Astrocyte of the cerebellum (primary cell): ENCODE measurements at places on chromosomes 4 and X.

DNA sequence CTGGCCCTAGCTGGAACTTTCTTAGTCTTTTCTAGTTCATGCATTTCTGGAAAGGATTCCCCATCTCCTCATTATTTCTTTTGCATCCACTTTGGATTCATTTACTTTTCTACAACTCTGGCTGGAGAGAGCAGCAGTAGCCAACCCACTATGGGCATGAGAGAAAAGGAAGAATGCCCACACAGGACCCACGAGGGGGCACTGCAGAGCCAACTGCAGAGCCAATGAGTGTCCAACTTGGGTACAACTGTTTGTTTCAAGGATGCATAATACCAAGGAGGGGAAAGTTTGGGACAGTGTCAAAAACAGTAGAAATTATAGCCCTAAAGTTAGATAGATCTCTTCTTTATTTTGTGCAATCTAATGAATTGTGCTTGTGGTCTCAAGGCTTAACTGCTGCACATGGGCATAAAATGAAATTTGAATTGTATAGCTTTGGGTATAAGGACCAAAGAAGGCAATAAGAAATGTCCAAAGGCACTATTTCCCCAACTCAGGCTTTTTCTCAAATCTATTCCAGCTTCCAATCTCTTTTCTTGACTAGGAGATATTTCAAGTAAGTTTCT lies 230.6 kb downstream of the NSUN7 start:
- no peak for DNase-seq

- DNase-seq = peak; percentile 79
Observed at GRCh38 chr4:140703463-140703862, 52.7 kb downstream of the TBC1D9 start.

DNA sequence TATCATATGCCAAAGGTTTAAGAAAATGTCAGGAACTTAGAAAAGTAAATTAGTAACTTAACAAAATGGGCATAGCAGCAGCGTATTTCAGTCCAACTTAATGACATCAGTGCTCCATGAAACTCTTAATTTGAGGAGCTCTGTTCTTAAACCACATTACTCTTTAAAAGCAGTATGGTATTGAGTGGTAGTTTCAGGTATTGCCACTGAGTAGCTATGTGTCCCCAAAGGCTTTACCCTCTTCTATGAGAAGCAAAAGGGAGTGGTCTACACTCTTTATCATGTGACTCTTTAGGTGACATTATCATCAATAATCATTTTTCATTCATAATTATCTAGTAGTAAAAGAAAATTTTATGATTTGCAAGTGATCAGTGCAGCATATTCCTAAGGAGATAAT lies 158.3 kb downstream of the STIM2 start:
- DNase-seq = no peak

GRCh38 chr4:186999686-187000085 lies 276.0 kb upstream of the FAT1 start:
- no peak for DNase-seq

DNA sequence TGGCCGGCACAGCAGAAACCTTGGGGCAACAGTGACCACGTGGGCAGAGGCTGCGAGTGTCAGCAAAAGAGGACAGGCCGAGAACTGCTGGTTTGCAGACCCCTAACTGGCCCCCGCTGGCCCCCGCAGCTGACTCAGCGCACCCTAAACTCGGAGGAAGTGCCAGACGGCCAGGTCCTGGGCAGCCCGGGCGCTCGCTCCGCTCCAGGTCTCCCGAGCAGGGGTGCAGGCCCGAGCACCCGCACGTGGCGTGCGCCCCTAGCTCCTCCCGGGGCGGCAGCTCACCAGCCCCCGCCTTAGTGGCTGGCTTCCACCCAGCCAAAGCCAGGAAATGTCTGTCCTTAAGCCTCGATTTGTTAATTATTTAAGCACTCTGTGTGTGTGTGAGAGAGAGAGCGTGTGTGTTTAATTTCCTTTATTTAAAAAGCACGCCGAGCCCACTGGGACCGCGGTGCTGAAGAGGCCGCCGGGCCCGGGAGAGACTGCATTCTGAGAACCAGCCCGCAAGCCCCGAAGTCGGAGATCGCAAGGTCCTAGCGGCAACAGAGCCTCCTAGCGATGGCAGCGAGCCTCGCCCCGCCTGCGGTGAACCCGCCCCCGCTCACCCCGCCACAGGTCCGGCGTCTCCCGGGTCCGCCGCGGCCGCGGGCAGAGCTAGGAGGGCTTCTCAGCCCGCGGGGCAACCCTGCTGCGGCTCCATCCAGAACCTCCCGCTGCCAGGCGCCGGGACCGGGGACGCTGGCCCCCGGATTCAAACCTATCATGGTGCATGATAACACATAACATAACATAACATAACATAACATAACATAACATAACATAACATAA lies 45.9 kb upstream of the CDKN2AIP start:
- peak; percentile 23 for DNase-seq

GRCh38 chr4:17194586-17194985 lies 296.1 kb upstream of the LDB2 start:
- DNase-seq = no peak

DNA sequence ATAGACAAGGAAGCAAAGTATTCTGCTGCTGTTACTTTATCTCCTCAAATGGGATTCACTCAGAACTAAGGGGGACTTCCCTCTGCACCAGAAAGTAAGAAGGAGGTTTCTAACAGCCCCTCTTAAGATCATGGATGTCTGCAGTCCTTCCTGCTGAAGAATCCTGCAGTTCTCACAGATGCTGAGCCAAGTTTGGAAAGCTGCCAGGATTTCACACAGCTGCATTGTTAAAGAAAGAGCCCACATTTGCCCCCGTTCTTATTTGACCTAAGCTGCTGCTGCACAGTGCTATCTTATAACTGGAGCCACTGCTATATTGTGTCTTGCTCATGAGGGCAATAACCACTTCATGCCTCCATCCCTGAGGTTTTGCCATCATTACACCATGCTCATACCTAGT lies 81.1 kb downstream of the FAAH2 start:
- DNase-seq = no peak

- DNase-seq = no peak
Observed at GRCh38 chr4:5968246-5968645, 50.0 kb downstream of the C4orf50 start.

- no peak for DNase-seq
Observed at GRCh38 chrX:118723376-118723775, 4.0 kb upstream of the IL13RA1 start.

- no peak for DNase-seq
Observed at GRCh38 chr4:168131196-168131595, 38.9 kb downstream of the ANXA10 start.

GRCh38 chr4:19478791-19479190 lies 772.9 kb upstream of the SLIT2 start:
- DNase-seq = peak; percentile 4

DNA sequence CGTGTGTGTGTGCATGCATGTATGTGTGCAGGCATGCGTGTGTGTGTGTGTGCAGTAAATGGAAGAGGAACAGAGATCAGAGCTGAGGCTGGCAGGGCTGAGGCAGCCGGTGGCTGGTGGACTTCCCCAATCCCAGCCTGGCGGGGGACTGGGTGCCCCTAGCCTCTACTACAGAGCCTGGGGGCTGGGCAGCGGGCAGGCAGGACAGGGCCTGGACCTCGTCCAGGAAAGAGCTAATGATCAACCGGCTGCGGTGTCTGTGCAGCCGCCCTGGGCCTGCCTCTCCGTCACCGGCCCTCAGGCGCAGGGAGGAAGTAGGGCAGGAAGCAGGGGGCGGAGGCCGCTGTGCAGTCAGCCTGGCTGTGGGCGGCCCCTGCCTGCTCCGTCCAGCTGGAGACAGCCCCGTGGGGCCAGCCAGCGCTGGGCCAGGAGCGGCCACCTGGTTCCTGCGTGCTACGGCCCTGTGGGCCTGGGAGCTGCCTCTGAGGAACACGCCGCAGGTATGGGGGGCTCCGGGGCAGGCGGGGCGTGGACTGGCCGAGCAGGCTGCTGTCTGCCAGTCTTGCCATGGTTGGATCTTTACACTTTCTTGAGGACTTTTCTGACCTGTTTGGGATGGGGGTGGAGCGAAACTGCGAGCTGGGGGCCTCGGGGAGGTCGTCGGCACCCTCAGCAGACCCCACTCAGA lies at the start of gene SH3TC1:
Gene SH3TC1, plus strand, starts transcription at position 385 of the 688 bp plus-strand sequence. CDS start 5,905 bp downstream, outside the sequence.
- no peak for DNase-seq

- DNase-seq = no peak
Observed at GRCh38 chrX:42017971-42018370, 94.6 kb upstream of the CASK start.

DNA sequence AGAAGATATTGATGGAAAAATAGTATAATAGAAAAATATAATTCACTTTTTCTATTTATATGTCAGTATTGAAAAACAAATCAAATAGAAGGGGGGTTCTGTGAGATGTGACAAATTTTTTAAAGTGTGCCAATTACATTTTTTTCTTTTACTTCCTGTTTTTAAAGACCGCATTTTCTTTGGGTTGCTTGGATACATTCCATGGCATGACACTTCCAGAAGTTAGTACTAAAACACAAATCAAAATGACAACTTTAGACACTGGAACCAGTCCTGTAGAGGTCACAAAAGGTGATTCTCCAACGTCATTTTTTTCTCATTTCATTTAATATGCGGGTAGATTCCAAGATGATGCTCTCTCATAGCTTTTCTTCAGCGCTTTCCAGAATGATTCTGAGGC lies 116.2 kb upstream of the GNPDA2 start:
- DNase-seq = no peak

DNA sequence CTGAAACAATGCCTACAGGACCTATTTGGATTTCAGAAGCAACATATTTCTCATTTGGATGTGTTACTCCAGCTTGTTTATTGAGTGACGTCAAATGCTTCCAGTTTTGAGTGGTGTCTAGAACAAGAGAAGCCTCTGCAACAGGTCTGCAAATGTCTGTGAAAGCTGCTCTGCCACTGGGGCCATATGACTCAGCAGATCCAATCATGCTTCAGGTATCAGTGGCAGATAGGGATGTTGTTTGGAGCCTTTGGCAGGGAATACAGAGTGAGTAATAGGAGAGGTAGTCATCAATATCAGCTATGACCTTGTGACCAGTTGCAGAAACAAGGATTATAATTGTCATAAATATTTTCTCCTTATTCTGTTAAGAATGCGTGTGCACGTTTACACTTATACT lies 141.1 kb upstream of the ZXDA start:
- DNase-seq = no peak

GRCh38 chr4:158915683-158916241 lies 146.9 kb downstream of the FNIP2 start:
- DNase-seq = no peak

GRCh38 chr4:17027495-17027894 lies 129.1 kb upstream of the LDB2 start:
- peak; percentile 87 for DNase-seq

- peak; percentile 31 for DNase-seq
Observed at GRCh38 chr4:76830964-76831703, 66.8 kb downstream of the SOWAHB start.

- peak; percentile 33 for DNase-seq
Observed at GRCh38 chrX:27728291-27728690, 79.5 kb upstream of the MAGEB10 start.

DNA sequence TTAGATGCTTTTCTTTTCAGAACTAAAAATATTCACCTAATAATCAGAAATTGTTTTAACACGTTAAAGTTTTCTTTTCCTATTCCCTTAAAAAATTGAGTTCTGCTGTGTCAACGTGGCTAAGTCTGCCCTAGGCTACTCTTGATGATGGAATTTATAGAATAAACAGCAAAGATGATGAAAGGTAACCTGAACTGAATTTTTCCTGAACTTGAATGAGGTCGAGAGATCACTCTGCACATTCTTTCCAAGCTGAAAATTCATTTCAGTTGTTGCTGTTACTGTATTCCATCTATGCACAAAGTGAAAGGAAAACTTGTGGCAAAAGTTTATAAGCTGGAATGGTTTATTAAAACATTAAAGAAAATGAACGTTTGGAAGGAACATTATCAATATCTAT lies 245.9 kb upstream of the GIMD1 start:
- no peak for DNase-seq

DNA sequence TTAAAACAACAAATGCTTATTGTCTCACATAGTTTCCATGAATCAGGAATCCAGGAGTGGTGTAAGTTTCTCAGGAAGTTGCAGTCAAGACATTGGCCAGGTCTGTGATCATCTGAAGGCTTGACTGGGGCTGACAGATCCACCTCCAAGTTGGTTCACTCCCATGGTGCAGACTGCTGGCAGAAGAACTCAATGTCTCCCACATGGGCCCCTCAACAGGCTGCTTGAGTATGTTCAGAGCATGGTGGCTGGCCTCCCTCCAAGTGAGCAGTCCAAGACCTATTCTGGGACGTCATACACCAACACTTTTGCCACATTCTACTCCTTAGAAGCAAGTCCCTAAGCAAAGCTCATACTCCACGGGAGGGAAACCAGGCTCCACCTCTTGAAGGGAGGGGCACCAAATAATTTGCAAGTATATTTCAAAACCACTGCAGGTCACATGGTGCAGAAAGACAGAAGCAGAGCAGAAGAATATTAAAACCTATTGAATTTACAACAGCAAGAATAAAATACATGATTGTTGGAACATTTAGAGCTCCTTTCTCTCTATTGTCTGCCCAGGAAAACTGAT lies 35.3 kb downstream of the LGI2 start:
- DNase-seq = no peak

DNA sequence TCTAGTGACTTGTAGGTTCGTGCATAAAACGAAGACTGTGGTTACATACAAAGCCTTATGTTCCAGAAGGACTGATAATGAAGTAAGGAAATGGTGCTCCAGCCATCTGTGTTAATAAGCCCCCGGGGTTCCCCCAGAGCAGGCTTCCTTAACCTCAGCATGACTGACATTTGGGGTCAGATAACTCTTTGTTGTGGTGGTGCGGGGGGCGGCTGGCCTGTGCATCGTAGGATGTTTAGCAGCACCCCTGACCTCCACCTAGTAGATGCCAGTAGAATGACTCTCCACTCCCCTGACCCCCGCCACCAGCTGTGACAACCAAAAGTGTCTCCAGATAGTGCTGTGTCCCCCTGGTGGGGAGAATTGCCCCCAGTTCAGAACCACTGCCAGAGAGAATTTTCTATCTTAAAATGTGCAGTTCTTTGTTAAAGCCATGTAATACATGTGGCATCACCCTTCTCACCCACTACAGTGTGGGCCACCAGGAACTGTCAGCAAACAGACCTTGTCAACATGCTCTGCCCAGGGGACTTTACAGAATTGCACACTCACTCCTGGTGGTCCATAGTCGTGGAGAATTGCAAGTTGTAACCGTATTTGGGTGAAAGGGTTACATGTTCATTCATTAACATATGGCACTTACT lies 7.5 kb downstream of the SH3KBP1 start:
- no peak for DNase-seq

- DNase-seq = no peak
Observed at GRCh38 chr4:7416745-7417432, 17.8 kb downstream of the PSAPL1 start.

- no peak for DNase-seq
Observed at GRCh38 chrX:82163701-82164100, 961.8 kb downstream of the SH3BGRL start.

GRCh38 chrX:3299636-3300035 lies 46.8 kb downstream of the MXRA5 start:
- no peak for DNase-seq
